ENCODE measurements at places on chromosomes 6 and 20. TPM values are rescaled to one million over a fixed set of nuclear protein-coding genes. Genes with fewer than 3 reads are reported as not detected.

GDAP1L1 gene
- not detected for total RNA-seq

RNF144B gene
- 0.79 TPM for total RNA-seq

C20orf202 gene
- not detected for total RNA-seq

EPPIN gene
- not detected for total RNA-seq

PAK5 gene
- total RNA-seq: not detected

GPR6 gene
- not detected for total RNA-seq

NNAT gene
- 0.26 TPM for total RNA-seq

SAMD3 gene
- total RNA-seq: 4.4 TPM

PRKN gene
- 4.0 TPM for total RNA-seq
